ENCODE measurements at places on chromosomes 11 and 22. TPM values are rescaled to one million over a fixed set of nuclear protein-coding genes. Genes with fewer than 3 reads are reported as not detected.

GSTT2 gene
- total RNA-seq = not detected

DNA sequence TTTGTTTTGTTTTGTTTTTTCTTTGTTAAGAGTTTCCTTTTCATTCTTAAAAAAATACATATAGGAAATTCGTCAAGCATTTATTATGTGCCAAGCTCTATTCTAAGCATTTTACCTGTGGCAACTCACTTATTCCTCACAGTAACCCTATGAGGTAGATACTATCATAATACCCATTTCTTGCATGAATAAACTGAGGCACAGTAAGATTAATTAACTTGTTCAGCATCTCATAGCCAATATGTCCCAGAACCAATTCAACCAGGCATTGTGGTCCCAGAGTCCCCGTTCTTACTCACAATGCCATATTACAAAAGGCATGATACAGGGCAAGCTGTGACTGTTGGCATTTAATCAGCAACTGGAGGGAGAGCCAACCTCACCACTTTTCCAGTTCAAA, 83.7 kb downstream of the RAB30 start:
- H3K4me1 ChIP-seq = no peaks in the 10 kb centered on the region
- no peak overlapping the region for H3K4me3 ChIP-seq
- no peaks in the 10 kb centered on the region for H3K27me3 ChIP-seq
- no peak for DNase-seq
- H3K36me3 ChIP-seq = no peaks in the 10 kb centered on the region

DNA sequence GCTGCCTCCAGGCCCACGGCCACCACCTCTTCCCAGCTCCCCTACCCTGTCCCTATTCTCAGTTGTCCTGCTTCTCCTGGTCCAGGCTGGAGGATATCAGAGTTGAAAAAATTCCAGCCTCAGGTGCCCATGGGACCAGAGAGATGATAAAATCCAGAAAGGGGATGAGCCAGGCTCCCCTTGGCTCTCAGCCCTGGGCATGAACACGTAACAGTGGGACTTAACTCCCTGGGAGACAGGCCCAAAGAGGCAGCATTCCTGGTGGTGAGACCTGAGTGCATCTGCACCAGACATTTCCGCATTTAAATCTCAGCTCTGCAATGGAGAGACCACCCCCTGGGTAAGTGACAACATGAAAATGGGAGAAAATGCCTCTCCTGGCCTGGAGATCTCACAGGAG, 10.4 kb upstream of the SLC39A13 start:
- no peak overlapping the region for H3K27ac ChIP-seq
- no peak for DNase-seq
- no peaks in the 10 kb centered on the region for H3K27me3 ChIP-seq
- H3K4me3 ChIP-seq = no peak overlapping the region
- H3K36me3 ChIP-seq = no peaks in the 10 kb centered on the region
- H3K4me1 ChIP-seq = peaks cover 6% of the 10 kb centered on the region

BDNF gene
- total RNA-seq = 0.87 TPM

SLC22A25 gene
- total RNA-seq = not detected

NRXN2 gene
- total RNA-seq = 26.8 TPM

DNA sequence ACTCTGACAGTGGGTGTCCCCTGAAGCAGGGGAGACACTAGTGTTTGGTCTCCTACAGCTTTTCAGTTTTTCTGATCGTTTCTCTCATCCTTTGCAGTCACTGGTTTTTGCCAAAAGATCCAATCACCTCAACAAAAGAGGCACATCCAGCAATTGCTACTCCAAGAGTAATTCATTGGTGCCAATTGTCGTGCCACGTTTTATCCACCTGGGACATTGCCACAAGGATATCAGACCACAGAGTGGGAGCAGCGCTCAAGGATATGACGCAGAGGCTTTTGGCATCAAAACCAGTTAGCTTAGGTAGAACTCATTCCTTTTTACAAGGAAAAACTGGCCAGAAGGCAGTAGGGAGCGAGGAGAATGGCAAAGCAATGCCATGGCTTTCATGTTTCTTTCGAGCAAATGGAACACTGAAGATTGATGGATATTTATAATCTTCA, 40.9 kb upstream of the BLID start:
- no peaks in the 10 kb centered on the region for H3K36me3 ChIP-seq
- H3K4me1 ChIP-seq = peaks cover 2% of the 10 kb centered on the region
- peak; percentile 75 for DNase-seq
- peak overlapping the region; percentile 78 for H3K27ac ChIP-seq

DNA sequence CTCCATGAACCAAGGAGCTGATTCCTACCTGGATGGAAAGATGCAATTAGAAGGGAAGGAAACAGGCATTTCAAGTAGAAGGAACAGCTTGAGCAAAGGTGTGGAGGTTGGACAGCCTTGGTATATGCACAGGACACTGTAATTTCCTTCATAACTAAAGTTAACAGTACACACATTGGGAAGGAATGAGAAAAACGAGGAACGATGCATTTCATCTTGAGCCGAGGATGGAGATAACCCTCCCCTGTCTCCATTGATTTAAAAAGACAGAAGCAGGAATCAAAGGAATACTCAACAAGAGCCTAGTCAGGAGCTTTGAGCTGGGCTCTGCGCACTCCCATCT, 2.3 kb upstream of the PRG2 start:
- no peak overlapping the region for H3K4me3 ChIP-seq
- no peak for DNase-seq
- H3K27ac ChIP-seq = no peak overlapping the region
- H3K36me3 ChIP-seq = no peaks in the 10 kb centered on the region

GRCh38 chr11:62345861-62346260, 8.6 kb downstream of the ASRGL1 start:
- no peak overlapping the region for H3K4me3 ChIP-seq
- no peaks in the 10 kb centered on the region for H3K27me3 ChIP-seq
- H3K4me1 ChIP-seq = peaks cover under 1% of the 10 kb centered on the region
- DNase-seq = no peak
- no peak overlapping the region for H3K27ac ChIP-seq

E2F8 gene
- 0.46 TPM for total RNA-seq

PCNX3 gene
- total RNA-seq = 32.0 TPM

P2RX6 gene
- 4.6 TPM for total RNA-seq

OR52H1 gene
- total RNA-seq = 0.57 TPM

DNA sequence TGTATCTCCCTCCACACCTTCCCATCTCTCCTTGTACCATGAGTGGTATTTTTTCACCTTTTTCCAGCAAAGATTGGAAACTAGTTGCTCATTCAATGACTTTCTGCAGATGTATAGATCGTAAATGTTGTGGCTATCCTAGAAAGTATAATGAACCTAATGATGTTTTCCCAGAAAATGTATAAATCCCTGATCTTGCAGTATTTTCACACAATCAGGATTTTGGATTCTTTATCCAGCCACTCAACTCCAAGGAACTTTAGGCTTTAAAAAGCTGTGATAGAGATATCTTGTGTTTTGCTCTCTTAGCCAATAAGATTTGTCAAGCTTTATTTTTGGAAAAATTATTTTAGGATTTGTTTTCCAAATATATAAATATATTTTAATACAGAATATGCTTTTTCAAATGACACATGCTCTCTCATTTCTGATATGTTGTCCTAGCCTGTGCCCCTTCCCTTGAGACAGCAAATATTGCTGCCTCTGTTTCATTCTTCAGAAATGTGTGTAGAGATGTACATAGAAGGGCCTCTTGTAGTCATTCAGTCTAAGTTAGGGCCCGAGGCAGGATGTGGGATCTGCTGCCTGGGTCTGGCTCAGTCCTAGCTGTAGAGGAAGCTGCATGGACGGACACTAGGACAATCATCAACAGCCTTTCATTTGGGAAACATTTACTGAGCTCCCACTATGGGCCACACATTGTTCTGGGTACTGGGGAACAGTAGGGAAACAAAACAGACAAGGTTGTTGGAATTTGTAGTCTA, 62.4 kb downstream of the NAV2 start:
- no peak overlapping the region for H3K4me3 ChIP-seq
- H3K4me1 ChIP-seq = peaks cover 2% of the 10 kb centered on the region
- no peak overlapping the region for H3K27ac ChIP-seq
- no peaks in the 10 kb centered on the region for H3K36me3 ChIP-seq
- no peaks in the 10 kb centered on the region for H3K27me3 ChIP-seq

CDC42EP2 gene
- 8.7 TPM for total RNA-seq

DNA sequence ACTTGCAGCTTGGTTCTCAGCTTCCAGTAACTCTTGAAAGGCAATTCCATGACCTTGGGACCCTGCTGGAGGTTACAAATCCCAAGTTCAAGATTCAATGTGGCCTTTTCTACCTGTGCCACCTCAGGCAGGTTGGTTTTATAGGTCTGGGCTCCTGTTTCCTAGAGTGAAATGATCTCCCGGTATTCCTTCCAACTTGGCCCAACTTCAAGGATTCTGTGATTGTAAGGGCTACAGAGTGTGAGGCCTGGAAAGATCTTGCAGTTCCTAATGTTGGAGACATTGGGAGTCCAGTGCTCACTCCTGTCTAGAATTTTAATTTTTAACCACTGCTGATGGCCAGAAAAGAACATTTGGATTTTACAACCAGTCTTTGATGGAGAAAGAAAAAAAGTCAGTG, 91.6 kb downstream of the LDLRAD3 start:
- peaks cover 15% of the 10 kb centered on the region for H3K4me1 ChIP-seq
- H3K27me3 ChIP-seq = no peaks in the 10 kb centered on the region
- H3K36me3 ChIP-seq = no peaks in the 10 kb centered on the region
- peak overlapping the region; percentile 47 for H3K27ac ChIP-seq

DNA sequence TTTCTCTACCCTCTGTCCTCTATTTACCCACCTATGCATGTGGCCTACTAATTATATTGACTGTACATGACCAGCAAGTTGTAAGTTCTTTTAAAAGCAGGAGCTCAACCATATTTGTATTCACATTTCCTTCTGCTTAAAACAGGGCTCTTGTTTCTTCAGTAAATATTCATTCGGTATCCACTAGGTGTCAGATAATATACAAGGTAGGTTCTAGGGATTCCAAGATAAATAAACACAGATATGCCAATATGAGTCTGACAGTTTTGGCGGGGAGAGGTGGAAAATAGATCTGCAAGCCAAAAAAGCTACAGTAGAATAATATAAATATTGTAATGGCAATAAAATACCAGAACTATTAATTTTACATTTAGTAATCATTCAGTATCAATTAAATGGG, 15.3 kb upstream of the RAB30 start:
- H3K4me1 ChIP-seq = peaks cover 5% of the 10 kb centered on the region
- H3K27me3 ChIP-seq = no peaks in the 10 kb centered on the region
- H3K4me3 ChIP-seq = no peak overlapping the region

SCGB1C1 gene
- not detected for total RNA-seq

DNA sequence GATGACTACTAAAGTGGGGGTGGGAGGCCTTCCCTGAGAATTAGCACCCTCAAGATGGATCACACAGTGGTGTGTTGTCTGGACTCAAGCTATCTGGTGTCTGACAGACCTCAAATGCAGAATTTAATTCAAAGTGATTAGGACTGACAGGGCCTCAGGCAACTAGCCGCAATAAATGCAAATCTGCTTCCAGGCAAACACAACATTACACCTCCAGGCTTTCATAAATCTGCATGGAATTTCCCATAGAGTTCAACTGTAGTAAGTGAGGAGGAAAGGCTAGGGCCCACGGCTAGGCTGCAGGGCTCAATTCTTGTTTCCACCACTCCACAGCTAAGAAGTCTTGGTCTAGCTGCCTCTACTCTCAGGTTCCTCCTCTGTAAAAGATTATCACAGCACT, 331.4 kb downstream of the LARGE1 start:
- H3K4me1 ChIP-seq = no peaks in the 10 kb centered on the region
- no peak for DNase-seq
- H3K27ac ChIP-seq = no peak overlapping the region
- no peaks in the 10 kb centered on the region for H3K27me3 ChIP-seq
- no peak overlapping the region for H3K4me3 ChIP-seq

DNA sequence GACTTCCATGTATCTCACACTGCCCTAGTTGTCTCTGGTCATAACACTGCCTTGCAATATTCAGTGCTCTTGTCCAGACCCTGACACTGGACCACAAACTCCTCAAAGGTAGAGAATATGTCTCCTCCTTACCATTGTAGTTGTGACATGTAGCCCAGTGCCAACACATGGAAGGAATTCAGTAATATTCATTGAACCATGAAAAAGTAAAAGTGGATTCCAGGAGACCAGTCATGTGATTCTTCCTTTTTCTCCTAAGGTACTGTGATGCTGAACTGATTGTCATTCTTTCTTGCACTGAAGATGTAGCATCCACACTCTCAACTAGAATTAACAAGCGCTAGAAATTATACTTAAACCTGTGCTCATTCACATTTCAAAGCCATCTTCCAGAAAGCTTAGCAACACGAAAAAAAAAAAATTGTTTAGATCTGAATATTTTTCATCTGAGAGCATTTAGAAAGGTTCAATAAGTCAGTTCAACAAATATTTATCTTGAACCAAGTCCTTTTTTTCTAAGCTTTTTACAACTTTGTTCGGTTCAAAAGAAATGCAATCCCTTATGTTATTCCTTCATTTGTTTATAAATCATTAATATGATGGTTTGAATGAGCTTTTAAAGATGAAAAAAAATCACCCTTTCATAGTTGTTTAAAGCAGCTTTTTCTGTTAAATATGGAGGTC, 224.7 kb upstream of the BLID start:
- H3K27ac ChIP-seq = no peak overlapping the region
- no peaks in the 10 kb centered on the region for H3K27me3 ChIP-seq
- no peak overlapping the region for H3K4me3 ChIP-seq
- H3K4me1 ChIP-seq = no peaks in the 10 kb centered on the region
- no peaks in the 10 kb centered on the region for H3K36me3 ChIP-seq

GRCh38 chr11:76903325-76903724, 42.6 kb downstream of the ACER3 start:
- H3K4me3 ChIP-seq = no peak overlapping the region
- peak; percentile 33 for DNase-seq
- H3K36me3 ChIP-seq = no peaks in the 10 kb centered on the region
- no peaks in the 10 kb centered on the region for H3K27me3 ChIP-seq

- H3K4me3 ChIP-seq = no peak overlapping the region
- peaks cover 5% of the 10 kb centered on the region for H3K27me3 ChIP-seq
- no peaks in the 10 kb centered on the region for H3K4me1 ChIP-seq
- H3K36me3 ChIP-seq = no peaks in the 10 kb centered on the region
Observed at GRCh38 chr11:112784323-112785073, 176.7 kb upstream of the NCAM1 start.

CDC42BPG gene
- total RNA-seq = 17.2 TPM

OR51B5 gene
- 0.23 TPM for total RNA-seq

ANKK1 gene
- 0.97 TPM for total RNA-seq

GRCh38 chr11:55949330-55949729, 13.1 kb upstream of the OR5I1 start:
- H3K27me3 ChIP-seq = no peaks in the 10 kb centered on the region
- DNase-seq = no peak
- no peaks in the 10 kb centered on the region for H3K36me3 ChIP-seq
- H3K4me3 ChIP-seq = no peak overlapping the region
- no peaks in the 10 kb centered on the region for H3K4me1 ChIP-seq

GRCh38 chr11:102204174-102204573, 93.9 kb downstream of the YAP1 start:
- no peaks in the 10 kb centered on the region for H3K27me3 ChIP-seq
- no peak overlapping the region for H3K4me3 ChIP-seq
- H3K4me1 ChIP-seq = no peaks in the 10 kb centered on the region

Measured in prostate gland (tissue), 2 donors.